ENCODE measurements at places on chromosomes 6 and 20. TPM values are rescaled to one million over a fixed set of nuclear protein-coding genes. Genes with fewer than 3 reads are reported as not detected.

ARG1 gene
- total RNA-seq, result not detected

GRCh38 chr20:12203981-12204380 lies 286.3 kb downstream of the BTBD3 start:
- no peaks in the 10 kb centered on the region for H3K36me3 ChIP-seq
- H3K4me3 ChIP-seq, result no peak overlapping the region
- H3K4me1 ChIP-seq, result peaks cover 7% of the 10 kb centered on the region

GLP1R gene
- not detected for total RNA-seq

GRCh38 chr6:6709106-6709505 lies 120.6 kb downstream of the LY86 start:
- H3K4me3 ChIP-seq, result no peak overlapping the region
- no peak overlapping the region for H3K27ac ChIP-seq
- H3K4me1 ChIP-seq, result peaks cover 31% of the 10 kb centered on the region
- no peak for DNase-seq
- H3K36me3 ChIP-seq, result no peaks in the 10 kb centered on the region
- peaks cover 9% of the 10 kb centered on the region for H3K27me3 ChIP-seq
